Activated effector memory CD4-positive, alpha-beta T cell treated with anti-CD3 and anti-CD28 coated beads, Interleukin-2, amount 50 U/mL, for 16 hours (primary cell): ENCODE measurements at places on chromosomes 16 and 17.

DNA sequence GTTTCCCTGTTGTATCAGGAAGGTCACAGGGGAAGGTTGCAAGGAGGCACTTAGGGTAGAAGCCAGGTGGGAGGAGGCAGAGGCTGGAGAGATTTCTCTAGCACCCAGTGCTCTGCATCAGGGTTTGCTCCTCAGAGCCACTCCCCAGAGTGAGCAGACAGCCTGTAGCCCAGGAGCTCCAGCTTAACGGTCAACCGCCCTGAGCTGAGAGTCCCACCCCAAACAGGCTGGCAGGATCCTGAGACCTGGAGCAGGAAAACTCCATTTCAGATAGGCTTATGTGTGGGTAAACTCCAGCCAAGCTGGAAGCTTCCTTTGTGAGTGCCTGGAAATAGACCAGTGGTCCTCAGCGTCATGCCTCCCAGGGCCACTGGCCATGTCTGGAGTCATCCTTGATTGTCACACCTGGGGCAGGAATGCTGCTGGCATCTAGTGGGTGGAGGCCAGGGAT lies 37.9 kb downstream of the MPRIP start:
- DNase-seq, result peak; percentile 59

GRCh38 chr16:3364774-3365427 lies 9.2 kb downstream of the OR2C1 start:
- DNase-seq, result peak; percentile 93

- DNase-seq, result peak; percentile 50
Observed at GRCh38 chr16:68059804-68060203, 25.4 kb upstream of the NFATC3 start.

- DNase-seq, result no peak
Observed at GRCh38 chr17:11331547-11332513, 90.8 kb downstream of the SHISA6 start.

GRCh38 chr16:53404959-53405358 lies 29.3 kb upstream of the RBL2 start:
- no peak for DNase-seq

DNA sequence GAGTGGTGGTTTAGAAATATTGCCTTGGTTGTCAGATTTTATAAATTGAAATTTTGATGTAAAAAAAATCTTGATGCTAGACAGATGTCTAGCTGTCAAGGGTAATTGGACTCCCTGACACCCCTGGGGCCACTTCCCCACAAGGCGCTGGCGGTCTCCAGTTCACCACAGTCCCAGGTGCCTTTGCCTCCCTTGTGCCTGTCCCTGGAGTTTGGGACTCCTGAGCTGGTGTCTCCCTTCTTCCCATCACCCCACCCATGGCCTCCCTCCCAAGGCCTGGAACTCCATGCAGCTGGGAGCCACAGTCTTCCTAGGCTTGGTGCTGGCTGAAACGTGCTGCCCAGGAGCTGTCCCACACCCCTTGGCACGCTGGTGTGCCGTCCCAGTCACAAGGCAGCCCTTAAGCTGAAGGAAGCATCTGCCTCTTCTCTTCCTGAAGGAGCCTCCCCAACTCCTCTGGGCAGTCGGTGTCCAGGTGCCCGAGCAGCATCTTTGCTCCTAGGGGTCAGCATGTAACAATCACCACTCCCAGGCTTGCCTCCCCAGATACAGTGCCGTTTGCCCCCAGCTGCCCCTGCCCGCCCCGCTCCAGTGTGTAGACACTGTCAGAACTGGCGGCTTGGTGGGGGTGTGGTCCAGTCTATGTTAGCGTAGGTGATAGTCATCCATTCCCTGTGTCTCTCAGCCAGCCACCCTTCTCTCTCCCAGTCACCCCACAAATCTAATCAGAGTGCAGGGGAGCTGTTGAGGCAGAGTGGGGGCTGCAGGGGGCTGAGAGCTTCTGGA lies 26.2 kb downstream of the POLR3E start:
- no peak for DNase-seq

- DNase-seq, result no peak
Observed at GRCh38 chr17:10628756-10629155, 28.4 kb downstream of the MYH3 start.

- DNase-seq, result no peak
Observed at GRCh38 chr17:47120521-47121095, 68.5 kb downstream of the CDC27 start.

DNA sequence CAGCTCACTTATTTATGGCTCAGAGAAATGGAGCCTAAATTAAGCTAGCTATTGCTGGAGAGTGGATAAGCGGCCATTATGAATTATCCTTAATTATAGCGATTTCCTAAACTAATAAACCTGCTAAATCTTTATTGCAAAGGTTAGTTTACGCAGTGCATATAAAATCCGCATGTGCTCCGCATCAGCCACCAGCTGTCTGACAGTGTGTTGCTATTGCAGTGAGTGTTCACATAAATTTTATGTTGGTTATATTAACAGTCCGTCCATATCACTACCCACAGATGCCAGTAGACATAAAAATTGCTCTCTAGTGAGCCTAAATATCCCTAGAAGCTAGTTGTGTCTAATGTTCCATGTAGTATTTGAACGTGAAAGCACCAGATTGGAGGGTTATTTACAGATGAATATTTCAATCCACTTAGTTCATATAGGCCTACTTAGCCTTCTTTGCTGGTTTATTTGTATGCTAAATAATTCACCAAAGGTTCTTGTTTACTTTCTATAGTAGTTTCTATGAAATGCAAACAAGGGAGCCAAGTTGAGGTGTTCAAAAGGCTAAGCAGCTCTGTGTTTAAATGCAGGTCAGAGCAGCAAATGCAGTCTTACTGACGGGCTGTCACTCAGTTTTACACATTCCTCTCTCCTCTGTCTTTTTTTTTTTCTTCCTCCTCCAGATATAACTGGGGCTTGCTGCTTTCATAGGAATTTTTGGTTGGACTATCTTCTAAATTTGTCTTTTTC lies 219.1 kb downstream of the IRX3 start:
- DNase-seq, result no peak

- no peak for DNase-seq
Observed at GRCh38 chr17:4747847-4748246, 8.1 kb upstream of the CXCL16 start.

DNA sequence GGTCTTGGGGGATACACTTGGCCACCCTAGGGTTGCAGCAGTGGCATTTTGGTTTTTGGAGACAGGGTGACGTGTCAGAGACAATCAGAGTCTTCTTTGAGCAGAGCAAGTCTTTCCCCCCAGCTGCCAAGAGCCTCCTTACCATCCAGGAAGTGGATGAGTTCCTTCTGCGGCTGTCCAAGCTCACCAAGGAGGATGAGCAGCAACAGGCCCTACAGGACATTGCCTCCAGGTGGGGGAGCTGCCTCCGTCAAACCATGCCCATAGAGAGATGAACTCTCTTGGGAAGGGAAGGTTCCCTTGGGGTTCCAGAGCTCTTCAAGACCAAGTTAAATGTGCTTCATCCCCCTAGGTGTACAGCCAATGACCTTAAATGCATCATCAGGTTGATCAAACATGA lies 11.3 kb downstream of the LIG3 start:
- no peak for DNase-seq

- no peak for DNase-seq
Observed at GRCh38 chr16:85246473-85246872, 134.2 kb upstream of the CIBAR2 start.
